Effector CD8-positive, alpha-beta T cell (primary cell): ENCODE measurements at places on chromosomes 16 and 17.

- no peak for DNase-seq
These were observed 8.9 kb upstream of the C16orf74 start for GRCh38 chr16:85759631-85760419.

DNA sequence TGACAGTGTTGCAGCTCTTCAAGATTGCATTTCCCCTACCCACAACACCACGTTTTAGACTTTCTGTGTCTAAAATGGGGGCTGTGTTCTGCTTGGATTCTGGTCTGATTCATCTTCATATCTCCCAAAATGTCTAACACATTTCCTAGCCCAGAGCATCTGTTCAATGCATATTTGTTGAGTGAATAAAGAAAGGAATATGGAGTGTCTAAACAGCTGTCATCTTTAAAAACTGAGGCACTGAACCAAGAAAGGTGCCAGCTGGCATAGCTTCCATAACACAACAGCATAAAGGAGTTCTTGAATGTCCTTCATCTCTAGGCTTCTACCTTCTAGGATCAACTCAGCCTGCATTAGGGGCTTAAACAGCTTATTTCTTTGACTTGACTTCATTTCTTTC lies 67.4 kb downstream of the CDH11 start:
- DNase-seq: no peak

GRCh38 chr16:85956426-85956825 lies 57.5 kb downstream of the IRF8 start:
- DNase-seq: no peak

DNA sequence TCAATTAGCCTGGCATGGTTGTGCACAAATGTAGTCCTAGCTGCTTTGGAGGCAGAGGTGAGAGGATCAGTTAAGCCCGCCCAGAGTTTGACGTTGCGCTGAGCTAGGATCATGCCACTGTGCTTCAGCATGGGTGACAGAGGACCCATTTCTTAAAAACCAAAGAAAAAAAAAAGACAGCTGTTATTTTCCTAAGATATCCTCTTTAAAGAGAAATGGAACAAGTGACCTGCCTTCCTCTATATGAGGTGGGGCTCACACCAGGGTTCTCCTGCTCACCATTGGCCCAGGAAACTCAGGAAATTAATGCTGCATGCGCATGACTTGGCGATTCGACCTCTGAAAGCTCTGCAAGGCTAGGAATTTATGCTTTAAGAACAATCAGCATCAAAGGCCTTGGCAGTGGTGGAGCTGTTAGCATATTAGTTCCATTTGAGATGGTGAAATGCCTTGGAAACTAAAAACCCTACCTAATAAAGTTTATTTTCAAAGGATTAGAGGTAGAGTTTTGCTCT lies 108.3 kb downstream of the RBFOX1 start:
- DNase-seq: no peak

GRCh38 chr17:42117397-42118125 lies 3.6 kb downstream of the KAT2A start:
- DNase-seq: no peak

- no peak for DNase-seq
These were observed 5.2 kb upstream of the HOXB13 start for GRCh38 chr17:48733632-48734328.

- no peak for DNase-seq
These were observed 101.7 kb upstream of the GPR139 start for GRCh38 chr16:20175358-20175757.

- DNase-seq: no peak
These were observed 145.9 kb upstream of the PLCG2 start for GRCh38 chr16:81633147-81633619.

DNA sequence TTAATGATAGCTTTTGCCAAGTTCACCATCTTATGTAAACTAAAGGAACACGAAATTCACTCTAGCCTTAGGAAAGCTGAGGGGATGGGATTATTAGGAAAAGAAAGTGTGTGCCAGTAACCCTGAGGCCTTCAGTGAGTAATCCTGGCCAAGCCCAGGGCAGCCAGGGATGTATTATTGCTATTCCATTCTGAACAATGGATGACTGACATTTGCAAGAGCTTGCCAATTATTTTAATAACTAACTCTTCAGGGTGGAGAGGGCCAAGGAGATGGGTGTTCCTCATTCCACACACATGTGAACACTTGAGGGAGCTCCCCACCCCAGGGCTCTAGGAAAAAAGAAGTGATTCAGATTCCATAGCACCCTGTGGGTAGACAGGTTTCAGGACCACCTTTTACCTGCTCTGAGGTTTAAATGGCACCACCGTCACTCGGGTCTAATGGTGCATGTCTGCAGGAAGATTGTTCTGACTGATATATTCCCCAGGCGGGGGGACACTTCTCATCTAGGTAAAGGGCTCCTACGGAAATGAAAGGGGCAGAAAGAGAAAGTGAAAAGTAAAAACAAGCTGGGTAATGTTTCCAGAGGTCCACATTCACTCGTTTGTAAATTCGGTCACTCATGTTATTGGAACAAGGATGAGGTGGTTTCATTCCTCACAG lies 41.5 kb downstream of the TK2 start:
- no peak for DNase-seq

DNA sequence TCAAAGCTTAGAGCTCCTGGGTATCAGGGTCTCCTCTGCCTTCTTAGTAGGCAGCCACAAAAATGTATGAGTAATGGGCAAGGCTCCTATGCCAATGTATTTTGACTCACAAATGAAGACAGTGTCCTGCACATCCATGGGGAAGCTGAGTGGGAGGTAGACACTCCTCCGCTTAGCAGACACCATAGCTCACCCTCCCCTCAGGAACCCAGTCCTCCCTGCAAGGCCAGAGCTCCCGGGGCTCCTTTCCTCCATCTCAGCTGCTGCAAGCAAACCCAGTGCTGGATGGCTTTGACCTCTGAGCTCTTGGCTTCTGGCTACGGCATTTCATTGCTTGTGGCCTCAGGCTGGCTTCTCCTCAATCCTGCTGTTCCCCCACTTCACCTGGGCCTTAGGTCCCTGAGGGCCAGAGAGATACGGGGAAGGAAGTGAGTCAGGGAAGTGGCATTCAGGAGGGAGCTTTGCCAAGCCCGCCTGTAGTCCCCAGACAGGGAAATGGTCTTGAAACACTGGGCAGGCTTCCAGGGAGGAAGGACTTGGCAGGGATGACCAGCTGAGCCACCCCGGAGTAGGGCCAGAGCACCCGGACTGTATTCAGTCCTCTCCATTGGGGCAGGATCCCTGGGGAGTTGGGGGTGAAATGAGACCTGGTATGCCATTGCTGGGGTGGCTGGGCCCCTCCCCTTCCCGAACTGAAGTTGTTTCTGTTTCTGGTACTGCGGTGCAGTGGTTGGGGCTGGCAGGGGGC lies 4.5 kb downstream of the ABCC3 start:
- no peak for DNase-seq

- no peak for DNase-seq
These were observed 31.9 kb downstream of the PDIA2 start for GRCh38 chr16:314795-315299.

- no peak for DNase-seq
These were observed 1.0 kb upstream of the C16orf74 start for GRCh38 chr16:85751698-85752501.

- no peak for DNase-seq
These were observed 23.6 kb upstream of the CBX2 start for GRCh38 chr17:79754370-79754769.

GRCh38 chr16:711548-712320 lies 3.2 kb upstream of the METRN start:
- peak; percentile 63 for DNase-seq

- no peak for DNase-seq
These were observed 72.6 kb downstream of the CDK12 start for GRCh38 chr17:39533891-39534290.

- no peak for DNase-seq
These were observed 209.1 kb downstream of the SPECC1 start for GRCh38 chr17:20218272-20218671.

GRCh38 chr17:73434154-73434553 lies 122.4 kb upstream of the CDC42EP4 start:
- no peak for DNase-seq

DNA sequence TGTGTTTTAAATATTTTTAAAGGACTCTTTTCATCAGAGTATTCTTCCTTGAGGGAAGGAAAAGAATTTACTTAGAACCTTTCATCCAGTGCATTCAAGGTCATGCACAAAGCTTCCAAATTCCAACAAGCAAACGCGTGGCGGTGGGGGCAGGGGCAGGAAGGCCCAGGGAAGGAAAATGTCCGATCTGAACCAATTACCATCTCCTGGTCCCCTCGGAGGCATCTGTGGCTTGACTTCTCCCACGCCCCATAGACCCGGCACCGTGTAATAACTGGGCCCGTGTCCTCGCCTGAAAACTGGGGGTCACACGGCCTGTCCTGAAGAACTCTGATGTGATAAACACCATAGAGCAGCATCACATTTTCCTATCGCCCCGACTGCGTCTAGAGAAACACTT lies 18.3 kb downstream of the MEAK7 start:
- DNase-seq: no peak

DNA sequence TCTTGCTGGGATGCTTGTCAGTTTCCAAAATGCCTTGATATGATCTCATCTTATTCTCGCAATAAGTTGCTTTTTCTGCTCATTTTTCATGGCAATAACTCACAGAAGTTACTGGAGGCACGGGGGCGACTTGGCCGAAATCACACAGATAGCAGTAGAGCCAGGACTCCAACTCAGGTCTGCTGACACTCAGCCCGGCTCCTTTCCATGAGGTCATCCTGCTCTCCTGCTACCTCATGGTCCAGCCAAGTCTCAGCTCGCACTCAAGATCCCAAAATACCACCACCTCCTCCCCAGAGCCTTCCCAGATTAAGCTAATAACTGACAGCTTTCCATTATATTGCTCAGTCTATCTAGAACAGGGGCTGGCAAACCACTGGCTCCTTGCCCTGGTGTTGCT lies 269.5 kb downstream of the MAP2K4 start:
- DNase-seq: no peak
